ENCODE measurements at places on chromosomes 3 and 15. TPM values are rescaled to one million over a fixed set of nuclear protein-coding genes. Genes with fewer than 3 reads are reported as not detected.

CYP1A1 gene
- 3.3 TPM for total RNA-seq

IQSEC1 gene
- 7.4 TPM for total RNA-seq

GHSR gene
- total RNA-seq = not detected

- peak; percentile 4 for DNase-seq
These were observed 26.9 kb upstream of the SAMMSON start for GRCh38 chr3:69972672-69973071.

GRCh38 chr3:8555113-8555661, 53.6 kb downstream of the LMCD1 start:
- DNase-seq = peak; percentile 87

DNA sequence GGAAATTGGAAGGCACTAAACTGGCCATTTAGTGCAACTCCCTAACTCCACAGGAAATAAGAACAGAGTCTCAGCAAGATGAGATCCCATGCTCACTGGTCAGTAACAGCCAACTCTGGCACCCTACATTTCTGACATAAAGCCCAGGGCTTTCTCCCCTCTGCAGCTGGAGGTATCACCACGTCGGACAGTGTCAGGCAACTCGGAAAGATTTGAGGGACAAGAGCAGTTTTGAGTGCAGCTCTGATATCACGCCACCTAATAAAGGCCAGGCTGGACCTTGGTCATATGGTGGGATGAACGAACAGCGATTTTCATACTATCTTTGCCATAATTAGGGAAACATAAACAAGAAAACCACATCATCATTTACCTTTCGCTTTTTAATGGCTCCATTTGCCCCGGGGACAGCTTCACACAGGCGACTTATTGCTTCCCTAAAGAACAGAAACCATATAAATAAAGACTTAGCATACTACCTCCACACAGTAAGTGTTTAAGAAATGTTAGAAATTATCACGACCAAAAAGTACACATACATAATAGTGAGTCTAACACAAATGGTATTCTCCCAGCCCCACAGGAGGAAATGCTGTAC, 12.5 kb downstream of the EID1 start:
- DNase-seq = no peak
